ENCODE measurements at places on chromosomes 6 and 20.

GRCh38 chr6:81786150-81786549 lies 33.7 kb upstream of the TENT5A start:
- DNase-seq = no peak

- no peak for DNase-seq
Measured at GRCh38 chr20:51758978-51759544, 9.1 kb downstream of the ATP9A start.

DNA sequence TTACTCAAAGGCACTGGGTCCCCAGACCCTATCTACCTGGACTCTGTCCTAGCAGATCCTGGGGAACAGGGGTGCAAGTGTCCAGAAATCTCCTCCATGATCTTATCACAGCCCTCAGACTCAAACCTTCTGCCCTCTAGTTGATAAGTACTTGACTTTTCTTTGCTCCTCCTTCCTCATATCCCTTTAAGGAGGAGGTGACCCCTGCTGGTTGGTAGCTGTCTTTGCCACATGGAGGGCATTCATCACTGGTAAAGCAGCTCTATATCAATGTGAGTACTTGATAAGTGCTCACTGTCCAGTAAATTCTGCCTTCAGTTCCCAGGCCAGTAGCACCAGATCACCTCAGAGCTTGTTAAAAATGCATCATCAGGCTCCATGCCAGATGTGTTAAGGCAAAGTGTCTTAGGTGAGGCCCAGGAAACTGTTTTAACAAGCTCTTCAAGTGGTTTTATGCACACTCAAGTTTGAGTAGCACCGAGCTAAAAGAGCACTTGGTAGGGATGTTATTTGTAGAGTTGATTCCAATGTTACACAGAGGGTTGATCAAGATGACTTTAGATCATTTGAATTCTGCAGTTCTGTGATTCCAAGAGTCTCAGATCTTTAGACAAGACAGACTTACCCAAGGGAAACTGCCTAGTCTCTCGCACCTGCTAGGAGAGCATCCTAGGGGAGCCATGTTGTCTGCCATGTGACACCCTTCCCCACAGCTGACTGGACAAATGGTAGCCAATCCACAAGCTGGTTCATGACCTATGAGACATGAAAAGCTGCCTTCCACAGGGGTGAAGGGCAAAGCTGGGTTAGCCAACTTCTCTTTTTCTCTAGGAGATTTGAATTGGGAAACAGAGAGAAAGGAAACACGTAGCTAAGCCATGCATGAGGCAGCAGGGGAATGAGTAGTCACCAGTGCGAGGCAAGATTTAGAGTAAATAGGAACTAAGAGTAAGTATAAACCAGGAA lies 18.6 kb downstream of the TREML2 start:
- peak; percentile 23 for DNase-seq

- DNase-seq = no peak
Measured at GRCh38 chr20:18314786-18315406, 26.6 kb downstream of the ZNF133 start.

- DNase-seq = no peak
Measured at GRCh38 chr6:146106532-146106931, 77.7 kb downstream of the GRM1 start.

DNA sequence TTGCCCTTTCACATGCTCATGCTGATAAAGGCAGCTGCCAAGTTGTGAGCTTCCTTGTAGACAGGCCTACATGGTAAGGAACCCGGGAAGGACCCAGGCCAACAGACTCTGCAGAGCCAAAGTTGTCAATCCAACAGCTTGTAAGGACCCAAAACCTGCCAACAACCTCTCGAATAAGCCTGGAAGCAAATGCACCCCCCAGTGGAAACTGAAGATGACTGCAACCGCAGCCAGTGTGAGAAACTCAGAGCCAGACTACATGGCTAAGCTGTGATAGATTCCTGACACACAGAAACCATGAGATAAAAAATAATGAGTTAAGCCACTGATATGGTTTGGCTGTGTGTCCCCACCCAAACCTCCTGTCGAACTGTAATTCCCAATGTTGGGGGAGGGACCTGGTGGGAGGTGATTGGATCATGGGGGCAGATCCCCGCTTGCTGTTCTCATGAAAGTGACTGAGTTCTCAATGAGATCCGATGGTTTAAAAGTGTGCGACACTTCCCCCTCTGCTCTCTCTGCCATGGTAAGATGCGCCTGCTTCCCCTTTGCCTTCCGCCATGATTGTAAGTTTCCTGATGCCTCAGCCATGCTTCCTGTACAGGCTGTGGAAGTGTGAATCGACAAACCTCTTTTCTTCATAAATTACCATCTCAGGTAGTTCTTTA lies 18.8 kb upstream of the CLPSL2 start:
- no peak for DNase-seq

Data from T-helper 9 cell (primary cell).